Common myeloid progenitor, CD34-positive (primary cell): ENCODE measurements at places on chromosomes 6 and 20.

- DNase-seq, result no peak
Observed at GRCh38 chr6:150876598-150876997, 11.1 kb downstream of the MTHFD1L start.

DNA sequence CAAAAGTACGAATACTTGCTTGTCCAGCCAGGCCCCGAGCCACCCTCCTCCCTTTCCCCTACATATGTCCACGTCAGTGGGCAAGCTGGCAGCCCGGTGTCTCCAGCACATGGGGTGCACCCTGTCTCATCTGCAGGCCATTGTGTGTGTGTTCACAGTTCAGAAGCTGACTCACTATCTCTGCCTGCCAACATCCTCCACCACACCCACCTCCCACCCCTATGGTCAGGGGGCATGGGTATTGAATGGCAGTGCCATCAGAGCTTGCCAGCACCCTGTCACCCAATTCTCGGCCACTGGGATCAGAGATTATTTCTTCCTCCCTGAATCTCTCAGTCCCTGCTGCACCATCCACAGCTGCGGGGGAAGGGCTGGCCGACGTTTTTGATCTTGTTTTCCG, 195.7 kb downstream of the FARS2 start:
- DNase-seq, result peak; percentile 60

DNA sequence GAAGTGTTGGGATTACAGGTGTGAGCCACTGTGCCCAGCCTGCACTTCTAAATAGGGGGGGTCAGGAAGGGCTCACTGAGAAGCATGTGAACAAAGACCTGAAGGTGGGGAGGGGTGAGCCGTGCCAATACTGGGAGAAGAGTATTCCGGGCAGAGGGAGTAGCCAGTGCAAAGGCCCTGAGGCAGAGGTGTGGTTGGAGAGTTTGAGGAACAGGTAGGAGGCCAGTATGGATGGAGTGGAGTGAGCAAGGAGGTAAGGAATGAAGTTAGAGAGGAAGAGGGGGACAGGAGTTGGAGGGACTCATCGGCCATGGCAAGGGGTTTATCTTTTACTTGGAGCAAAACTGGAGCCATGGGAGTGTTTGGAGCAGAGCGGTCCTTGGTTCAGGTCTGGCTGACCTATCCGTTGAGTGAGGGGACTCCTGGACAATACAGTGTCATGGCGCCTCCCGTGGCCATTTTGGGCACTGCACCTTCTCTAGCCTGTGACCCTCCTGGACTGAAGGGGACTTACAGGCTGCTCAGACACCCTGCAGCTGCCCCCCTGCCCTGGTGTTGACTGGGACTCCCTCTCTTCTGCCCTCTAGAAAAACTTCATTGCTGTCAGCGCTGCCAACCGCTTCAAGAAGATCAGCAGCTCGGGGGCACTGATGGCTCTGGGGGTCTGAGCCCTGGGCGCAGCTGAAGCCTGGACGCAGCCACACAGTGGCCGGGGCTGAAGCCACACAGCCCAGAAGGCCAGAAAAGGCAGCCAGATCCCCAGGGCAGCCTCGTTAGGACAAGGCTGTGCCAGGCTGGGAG, 12.1 kb downstream of the FOXS1 start:
- DNase-seq, result peak; percentile 57

DNA sequence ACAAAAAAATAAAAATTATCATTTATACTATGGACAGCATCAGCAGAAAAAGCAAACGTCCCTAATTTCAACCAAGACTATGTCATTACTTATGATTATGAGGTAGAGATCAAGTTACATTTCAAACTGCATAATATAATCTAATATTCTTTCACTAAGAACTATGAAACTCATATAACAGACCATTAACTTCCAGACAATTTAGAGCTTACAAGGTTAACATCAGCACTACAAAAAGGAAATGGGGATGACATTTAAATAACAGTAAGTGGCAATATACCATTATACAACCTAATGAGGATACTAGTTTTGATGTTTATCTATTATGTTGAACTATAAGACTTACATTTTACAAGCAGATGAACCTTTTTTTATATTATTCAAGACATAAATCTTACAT, 261.0 kb upstream of the THEMIS start:
- no peak for DNase-seq

DNA sequence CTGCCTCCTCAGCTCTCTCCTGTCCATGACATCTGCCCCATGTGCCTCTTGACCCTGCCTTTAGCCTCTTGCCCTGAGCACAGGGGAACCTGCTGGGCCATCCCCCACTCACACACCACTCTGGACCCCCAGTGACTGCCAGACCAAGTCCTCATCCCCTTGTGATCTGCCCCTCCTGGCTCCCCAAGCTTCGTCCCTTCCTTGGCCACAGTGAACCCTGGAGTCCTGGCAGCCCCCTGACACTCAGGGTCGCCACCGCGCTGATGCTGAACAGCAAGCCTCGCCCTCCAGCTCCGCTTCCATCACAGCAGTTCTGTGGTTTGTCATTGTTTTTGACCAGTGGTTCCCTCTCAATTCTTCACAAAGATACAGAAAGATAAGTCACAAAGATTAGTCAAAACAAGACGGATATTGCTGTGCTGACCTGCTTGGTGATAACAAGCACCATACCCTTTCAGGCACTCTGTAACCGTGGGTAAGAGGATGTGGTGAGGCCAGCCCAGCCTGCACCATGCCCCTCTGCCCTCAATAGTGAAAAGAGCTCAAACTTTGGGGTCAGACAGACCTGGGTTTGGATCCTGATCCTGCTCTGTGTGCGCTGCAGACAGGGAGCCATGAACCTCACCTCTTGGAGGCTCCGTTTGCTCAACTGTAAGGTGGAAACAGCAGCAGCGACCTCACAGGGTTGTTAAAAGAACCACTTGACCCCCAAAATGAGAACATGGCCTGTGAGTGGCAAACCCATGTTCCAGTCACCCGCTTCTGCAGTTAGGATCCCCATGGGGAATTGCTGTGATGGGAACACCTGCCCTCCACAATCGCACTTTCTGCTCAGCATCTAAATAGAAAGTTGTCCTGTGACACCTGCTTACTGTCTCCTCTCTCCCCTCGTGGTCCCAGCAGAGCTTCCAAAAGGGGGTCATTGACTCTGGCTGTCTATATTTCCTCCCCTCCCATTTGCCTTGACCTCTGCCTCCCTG, 114.5 kb downstream of the TOX2 start:
- DNase-seq, result peak; percentile 14

- no peak for DNase-seq
Observed at GRCh38 chr6:158765499-158766068, 53.6 kb downstream of the EZR start.

DNA sequence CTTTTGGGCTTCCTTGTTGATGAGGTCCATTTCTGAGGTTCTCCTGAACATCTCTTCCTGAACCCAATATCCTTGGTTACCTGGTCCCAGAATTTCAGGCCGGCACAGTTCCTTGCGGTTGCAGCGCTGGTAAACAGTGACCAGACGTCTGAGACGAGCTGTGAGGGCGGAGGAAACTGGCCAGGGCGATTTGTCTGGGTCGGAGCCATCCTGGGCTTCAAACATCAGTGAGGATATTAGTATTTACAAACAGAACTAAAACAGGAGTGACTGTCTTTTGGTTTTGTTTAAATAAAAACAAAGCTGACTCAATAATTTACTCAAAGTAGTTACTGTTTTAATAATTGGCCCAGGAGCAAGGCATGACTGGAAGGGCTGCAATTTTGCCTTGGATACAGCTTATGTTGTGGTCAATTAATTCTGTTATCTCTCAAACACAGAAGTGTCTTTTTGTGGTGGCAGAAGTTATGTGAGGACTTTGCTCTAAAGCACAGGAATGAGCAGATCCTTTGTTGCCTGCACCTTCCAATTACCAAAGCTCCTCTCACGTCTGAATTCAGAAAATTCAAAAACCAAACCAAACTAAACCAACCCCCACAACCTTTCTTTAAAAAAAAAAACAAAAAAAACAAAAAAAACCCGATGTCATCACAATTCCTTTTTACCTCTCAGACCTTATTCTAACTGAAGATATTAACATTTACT, 58.7 kb upstream of the EMILIN3 start:
- peak; percentile 77 for DNase-seq

DNA sequence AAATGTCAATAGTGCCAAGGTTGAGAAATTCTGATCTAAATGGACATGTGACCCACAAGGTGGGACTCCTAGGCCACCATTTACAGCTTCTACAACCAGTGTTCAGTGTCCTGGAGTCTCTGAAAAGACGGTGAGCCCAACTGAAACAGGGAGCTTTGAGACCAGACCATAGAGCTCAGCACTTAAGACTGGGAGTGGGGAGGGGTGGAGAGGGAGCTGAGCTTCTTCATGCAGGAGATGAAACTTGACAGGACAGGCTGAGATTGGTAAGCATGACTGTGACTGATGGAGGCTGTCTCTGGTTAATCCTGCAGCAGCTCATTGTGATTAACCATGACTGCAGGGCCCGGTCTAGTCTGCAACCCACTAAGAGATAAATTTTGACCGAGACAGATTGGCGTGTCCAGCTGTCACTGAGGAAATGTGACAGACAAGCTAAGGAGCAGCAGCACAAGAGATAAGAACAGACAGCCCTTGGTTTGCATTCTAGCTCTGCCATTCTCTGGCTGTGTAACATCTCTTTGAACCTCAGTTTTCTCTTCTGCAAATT, 1.4 kb upstream of the AAR2 start:
- DNase-seq, result no peak

- peak; percentile 13 for DNase-seq
Observed at GRCh38 chr20:17859616-17860232, 108.9 kb downstream of the SNX5 start.

- no peak for DNase-seq
Observed at GRCh38 chr20:10316582-10316981, 98.0 kb downstream of the SNAP25 start.

GRCh38 chr6:158564243-158565121, 4.6 kb downstream of the TMEM181 start:
- DNase-seq, result no peak

DNA sequence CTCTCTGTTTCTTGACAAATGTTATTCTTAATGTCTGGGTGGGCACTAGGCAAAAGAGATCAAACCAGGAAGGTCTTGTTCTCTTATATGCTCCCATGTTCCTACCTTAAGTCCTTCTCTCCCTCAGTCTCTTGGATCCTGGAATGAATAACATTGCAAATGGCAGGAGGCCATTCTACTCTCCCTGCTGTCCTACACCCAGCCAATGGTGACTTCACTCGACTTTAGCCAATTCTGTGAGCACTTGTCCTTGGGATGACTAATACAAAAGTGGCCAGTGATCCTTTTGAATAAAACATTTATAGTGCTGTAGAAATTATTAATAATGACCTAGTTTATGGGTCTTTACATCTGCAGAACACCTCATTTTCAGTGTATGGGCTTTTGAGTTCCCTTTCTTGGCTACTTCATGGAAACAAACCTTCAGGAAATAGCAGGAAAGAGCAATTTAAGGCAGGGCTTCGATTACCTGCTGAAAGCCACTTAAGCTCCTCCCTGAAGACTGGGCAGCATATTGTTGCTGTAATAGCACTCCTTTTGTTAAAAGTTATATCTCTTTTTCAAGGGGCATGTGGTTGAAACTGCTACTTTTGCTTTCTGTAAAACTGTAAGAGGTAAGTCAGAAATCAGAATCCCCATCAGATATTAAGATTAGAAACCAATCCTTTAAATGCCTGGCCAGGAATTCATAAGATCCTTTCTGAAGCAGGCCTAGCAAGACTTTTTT, 10.5 kb downstream of the OTOR start:
- DNase-seq, result no peak

- peak; percentile 17 for DNase-seq
Observed at GRCh38 chr20:56504373-56505005, 20.1 kb upstream of the FAM209A start.

GRCh38 chr20:768426-768978, at the start of gene SLC52A3:
Gene SLC52A3 (minus strand): TSS chr20:768500. CDS start chr20:765774, 2,726 bp downstream.
- DNase-seq, result peak; percentile 60

- peak; percentile 58 for DNase-seq
Observed at GRCh38 chr20:6888736-6889395, 121.4 kb downstream of the BMP2 start.

DNA sequence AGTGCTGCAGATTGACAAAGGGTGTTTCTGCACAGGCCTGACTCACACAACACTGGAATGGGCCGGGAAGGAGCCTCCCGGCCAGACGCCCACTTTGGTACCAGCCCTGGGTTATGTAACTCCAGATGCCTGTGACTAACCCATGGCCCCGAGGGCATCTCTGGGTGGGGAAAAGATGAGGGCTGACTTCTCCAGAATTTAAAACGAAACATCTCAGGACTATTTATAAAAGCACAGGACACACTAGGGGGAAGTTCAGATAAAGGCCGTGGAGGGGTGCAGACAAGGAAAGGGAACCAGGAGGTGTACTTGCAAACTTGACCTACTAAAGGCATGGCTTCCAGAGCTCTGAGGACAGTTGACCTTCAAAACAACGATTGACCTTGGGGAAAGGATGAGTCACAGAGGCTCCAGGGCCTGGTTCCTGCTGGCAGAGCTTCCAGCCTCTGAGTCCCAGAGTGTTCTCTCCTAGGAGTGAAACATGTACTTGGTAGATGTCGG, 196.9 kb downstream of the NFATC2 start:
- no peak for DNase-seq

DNA sequence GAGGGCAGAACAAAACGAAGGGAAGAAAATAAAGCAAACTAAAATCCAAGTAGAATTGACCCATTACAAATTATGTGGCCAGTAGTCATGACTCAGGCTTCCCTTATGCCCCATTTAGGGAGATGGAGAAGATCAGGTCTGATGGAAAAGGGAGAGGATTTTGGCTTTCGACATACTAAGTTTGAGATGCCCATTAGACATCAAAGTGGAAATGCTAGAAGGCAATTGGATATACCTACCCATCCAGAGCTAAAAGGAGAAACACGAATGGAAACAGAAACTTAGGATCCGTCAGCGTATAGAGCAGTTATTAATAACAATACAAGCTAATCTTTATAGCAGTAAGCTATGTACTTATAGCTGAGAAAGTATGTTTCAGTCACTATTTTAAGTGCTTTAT, 4.8 kb downstream of the TRPC4AP start:
- no peak for DNase-seq

- no peak for DNase-seq
Observed at GRCh38 chr6:3584606-3585005, 127.8 kb upstream of the SLC22A23 start.

DNA sequence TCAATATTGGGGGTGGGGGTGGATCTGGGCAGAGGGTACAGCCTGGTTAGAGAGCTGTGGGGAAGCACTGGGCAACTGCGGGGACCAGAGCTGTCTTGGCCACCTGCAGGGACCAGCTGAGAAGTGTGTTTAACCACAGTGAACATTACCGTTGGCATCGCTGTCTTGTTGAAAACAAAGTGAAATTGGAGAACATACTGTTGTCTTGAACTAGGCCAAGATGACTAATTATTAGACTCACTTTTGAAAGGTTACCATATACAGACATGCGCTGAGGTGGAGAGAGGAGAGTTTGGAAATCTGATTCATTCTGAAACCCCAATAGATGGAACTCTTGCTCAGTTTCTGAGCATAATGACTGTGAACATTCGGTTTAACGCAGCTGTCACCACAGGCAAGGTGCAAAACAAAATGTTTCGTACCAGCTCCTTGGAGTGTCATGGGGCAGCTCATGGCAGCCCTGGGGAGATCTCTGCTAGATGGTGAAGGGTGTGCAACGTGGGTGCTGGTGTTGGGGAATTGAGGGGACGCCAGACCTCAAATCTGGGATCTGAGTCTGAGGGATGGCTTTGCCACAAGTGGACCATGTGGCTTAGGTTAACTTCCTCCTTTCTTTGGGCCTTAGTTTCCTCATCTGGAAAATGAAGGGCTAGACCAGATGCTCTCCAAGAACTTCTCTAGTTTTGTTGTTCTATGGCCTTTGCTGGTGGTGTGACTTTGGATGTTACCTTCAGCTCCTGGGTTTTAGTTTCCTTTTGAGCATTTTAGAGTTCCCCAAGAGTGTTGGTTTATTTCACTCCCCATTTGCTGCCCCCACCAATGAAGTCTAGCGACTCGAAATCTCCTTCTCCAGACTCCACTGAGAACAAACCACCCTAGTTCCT, 24.6 kb upstream of the GTSF1L start:
- peak; percentile 41 for DNase-seq
